ENCODE measurements at places on chromosomes 3 and 15. TPM values are rescaled to one million over a fixed set of nuclear protein-coding genes. Genes with fewer than 3 reads are reported as not detected.

DNA sequence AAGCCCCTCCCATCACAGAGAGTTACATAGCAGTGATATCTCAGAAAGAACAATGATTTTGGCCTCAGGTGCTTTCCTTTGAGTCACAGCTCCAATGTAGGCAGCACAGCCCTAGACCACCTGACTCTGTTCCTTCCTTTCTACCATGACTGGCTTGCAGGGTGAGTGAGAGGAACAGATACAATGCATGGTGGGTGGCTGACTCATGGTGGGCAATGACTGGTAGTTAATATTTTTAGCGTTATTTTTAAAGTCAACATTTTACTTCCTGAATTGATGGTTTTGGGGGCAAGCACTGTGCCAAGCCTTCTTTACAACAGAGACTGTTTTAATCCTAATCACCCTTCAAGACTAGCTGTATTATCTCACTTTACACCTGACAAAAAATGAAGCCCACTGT, 32.8 kb upstream of the ST3GAL6 start:
- H3K36me3 ChIP-seq: no peaks in the 10 kb centered on the region
- DNase-seq: no peak
- H3K27me3 ChIP-seq: no peaks in the 10 kb centered on the region
- H3K27ac ChIP-seq: no peak overlapping the region

DNA sequence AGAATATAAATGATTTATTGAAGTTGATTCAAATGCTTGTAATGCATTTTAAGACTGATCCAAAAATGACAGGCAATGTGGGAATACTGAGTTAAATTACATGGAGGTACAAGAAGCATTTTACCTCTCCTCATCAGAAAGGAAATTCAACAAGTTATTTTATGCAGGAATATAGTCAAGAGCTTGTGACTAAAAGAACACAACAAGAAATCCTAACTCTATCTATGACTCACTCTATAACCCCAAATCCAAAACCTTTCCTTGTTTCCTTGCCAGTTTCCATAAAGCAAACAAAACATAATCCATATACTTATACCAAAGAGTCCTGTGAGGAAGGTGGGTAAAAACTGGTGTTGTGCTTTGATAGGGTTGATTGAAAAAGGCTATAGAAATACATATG, 30.8 kb downstream of the SIN3A start:
- no peak overlapping the region for H3K27ac ChIP-seq
- DNase-seq: no peak
- no peak overlapping the region for H3K4me3 ChIP-seq

DNA sequence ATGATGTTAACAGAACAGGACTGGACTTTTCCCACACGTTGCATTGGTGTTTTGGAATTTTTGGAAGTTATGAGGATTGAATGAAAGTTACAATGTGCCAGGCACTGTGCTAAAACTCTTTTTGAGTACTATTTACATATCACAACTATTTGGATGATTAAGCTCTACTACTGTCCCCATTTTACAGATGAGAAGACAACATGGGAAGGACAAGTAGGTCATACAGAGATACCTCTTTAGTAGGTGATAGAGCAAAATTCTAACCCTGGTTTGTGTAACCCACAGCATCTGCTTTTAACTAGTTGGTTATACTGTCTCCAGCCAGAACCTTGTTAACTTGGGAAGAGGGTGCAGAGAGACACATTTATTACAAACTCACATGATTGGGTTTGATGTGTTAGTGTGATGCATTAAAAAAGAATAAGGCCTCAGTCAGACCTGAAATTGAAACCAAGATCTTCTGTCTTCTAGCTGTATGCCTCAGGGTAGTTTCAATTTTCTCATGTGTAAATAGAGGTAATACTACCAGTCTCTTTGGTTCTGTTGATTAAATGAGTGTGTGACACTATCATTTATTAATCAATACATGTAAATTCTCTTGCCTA, 1.4 kb downstream of the NDUFB4 start:
- H3K36me3 ChIP-seq: no peaks in the 10 kb centered on the region

GRCh38 chr3:42728056-42728455, 25.5 kb upstream of the HHATL start:
- DNase-seq: no peak
- no peaks in the 10 kb centered on the region for H3K4me1 ChIP-seq
- H3K36me3 ChIP-seq: no peaks in the 10 kb centered on the region
- no peaks in the 10 kb centered on the region for H3K27me3 ChIP-seq

DNA sequence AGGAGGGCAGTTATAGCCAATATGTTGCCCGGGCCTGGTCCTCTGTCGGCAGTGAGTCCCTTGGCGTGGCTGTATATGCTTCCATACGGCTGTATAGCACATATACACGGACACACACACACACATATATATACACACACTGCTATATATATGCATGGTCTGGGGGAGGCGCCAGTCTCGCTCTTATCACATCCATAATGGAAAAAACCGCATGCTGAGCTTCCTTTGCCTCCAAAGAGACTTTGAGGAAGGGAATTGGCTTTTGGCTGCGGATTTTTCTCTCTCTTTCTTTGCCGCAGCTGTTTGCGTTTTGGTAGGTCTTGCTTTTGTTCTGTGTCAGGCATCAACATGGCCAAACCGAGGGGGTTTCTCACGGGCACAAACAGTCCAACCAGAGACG, 11.3 kb upstream of the TMEM115 start:
- H3K4me1 ChIP-seq: no peaks in the 10 kb centered on the region
- no peak overlapping the region for H3K27ac ChIP-seq
- no peaks in the 10 kb centered on the region for H3K36me3 ChIP-seq
- no peak overlapping the region for H3K4me3 ChIP-seq

- H3K27me3 ChIP-seq: no peaks in the 10 kb centered on the region
- H3K36me3 ChIP-seq: no peaks in the 10 kb centered on the region
- H3K27ac ChIP-seq: no peak overlapping the region
These were observed 98.7 kb downstream of the RAP2B start for GRCh38 chr3:153260681-153261080.

DNA sequence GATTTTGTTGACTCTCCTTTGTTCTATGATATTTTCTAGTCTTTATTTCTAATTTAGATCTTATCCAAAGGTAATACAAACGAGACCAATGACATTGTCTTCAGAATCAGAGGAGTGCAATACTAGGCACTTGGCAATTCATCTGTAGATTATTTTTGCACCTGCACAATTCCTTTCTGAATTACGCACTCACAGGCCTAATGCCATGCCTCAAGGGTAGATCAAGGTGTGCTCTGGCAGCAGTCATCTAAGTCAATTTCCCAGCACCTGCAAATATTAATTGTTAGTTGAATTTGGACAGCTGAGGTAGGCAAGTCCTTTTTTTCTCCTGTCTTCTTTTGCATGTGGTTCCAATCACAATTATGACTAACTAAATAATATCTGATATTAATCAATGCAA, 653.2 kb downstream of the ROBO2 start:
- no peak overlapping the region for H3K4me3 ChIP-seq
- no peaks in the 10 kb centered on the region for H3K27me3 ChIP-seq
- no peak overlapping the region for H3K27ac ChIP-seq
- no peaks in the 10 kb centered on the region for H3K4me1 ChIP-seq

GRCh38 chr15:39188930-39189329, 391.9 kb upstream of the THBS1 start:
- no peak for DNase-seq
- no peaks in the 10 kb centered on the region for H3K27me3 ChIP-seq

DNA sequence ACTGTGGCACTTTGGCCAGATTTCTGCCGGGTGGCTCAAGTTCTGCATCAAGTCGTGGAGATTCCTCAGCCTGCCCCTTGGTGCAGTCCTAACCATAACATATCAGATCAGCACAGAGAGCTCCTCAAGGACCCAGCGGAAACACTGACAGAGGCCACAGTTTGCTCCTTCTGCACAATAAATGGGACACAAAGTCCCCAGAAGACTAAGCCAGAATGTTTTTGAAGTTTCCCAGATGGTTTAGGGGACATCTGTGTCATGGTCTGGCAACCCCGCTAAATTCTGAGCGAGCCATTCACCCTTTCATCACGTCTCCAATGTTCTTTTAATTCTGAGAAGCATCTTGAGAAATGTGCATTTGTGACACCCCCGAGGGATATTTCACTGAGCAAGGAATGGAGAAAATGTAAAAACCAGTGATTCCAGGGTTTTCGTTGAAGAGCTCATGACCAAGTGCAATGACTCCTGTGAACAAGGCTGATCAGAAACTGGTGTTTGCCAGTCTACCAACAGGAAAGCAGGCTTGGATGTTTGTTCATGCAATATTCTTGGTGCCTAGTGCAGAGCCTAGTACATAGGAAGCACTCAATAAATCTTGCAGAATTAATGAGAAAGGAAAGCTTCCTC, 64.8 kb upstream of the LMCD1 start:
- no peaks in the 10 kb centered on the region for H3K27me3 ChIP-seq
- no peak for DNase-seq
- H3K4me1 ChIP-seq: no peaks in the 10 kb centered on the region
- H3K36me3 ChIP-seq: no peaks in the 10 kb centered on the region

DNA sequence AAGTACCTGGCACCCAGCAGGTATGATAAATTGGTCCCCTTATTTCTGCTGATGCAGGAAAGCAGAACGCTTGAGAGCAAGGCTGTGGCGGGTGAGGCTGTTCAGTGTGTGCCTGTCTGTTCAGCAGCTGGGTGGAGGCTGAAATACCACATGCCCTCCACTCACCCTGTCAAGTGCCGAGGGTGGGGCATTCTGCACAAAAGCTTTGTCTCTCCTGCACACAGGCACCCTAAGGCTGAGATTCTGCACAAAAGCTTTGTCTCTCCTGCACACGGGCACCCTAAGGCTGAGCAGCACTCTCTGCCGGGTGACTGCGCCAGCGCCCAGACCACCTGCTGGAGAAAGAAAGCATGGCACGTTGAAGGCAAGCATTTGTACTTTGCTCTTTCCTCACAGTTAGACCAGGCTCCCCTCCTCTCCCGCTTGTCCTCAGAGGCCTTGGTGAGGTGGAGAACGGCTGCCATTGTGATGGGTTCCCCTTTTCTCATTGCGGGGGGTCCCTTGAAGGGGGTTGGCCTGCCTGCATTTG, 97.5 kb downstream of the BDH1 start:
- no peak for DNase-seq
- H3K36me3 ChIP-seq: no peaks in the 10 kb centered on the region
- no peaks in the 10 kb centered on the region for H3K4me1 ChIP-seq

DNA sequence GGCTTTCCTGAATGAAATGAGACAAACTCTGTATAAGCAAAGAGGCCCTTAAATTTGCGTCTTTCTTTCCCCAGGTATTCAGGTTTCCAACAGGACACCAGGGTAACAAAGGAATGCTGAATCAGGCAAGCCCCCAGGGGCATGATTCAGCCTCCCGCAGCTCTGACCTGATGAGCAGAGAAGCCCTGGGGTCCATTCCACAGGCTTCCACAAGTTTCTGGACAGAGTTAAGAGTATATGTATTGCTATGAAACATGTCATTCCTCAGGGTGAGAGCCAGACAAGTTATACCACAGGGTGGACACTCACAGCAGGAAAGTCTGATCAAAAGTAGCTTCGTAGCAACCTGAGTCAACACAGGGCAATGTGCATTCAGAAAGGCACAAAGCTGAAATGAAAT, 68.1 kb upstream of the CTNNB1 start:
- H3K27me3 ChIP-seq: no peaks in the 10 kb centered on the region
- no peaks in the 10 kb centered on the region for H3K36me3 ChIP-seq
- H3K4me1 ChIP-seq: no peaks in the 10 kb centered on the region
- no peak overlapping the region for H3K4me3 ChIP-seq

- no peak overlapping the region for H3K27ac ChIP-seq
- H3K4me1 ChIP-seq: no peaks in the 10 kb centered on the region
- no peaks in the 10 kb centered on the region for H3K36me3 ChIP-seq
- H3K4me3 ChIP-seq: no peak overlapping the region
- no peaks in the 10 kb centered on the region for H3K27me3 ChIP-seq
- DNase-seq: no peak
These were observed 48.4 kb upstream of the SEC22A start for GRCh38 chr3:123153125-123154019.

- no peaks in the 10 kb centered on the region for H3K27me3 ChIP-seq
- no peaks in the 10 kb centered on the region for H3K4me1 ChIP-seq
- no peak for DNase-seq
- no peak overlapping the region for H3K4me3 ChIP-seq
- no peaks in the 10 kb centered on the region for H3K36me3 ChIP-seq
- H3K27ac ChIP-seq: no peak overlapping the region
These were observed 25.5 kb downstream of the ZXDC start for GRCh38 chr3:126450219-126450618.

GRCh38 chr3:161270991-161271390, 49.9 kb downstream of the NMD3 start:
- no peak overlapping the region for H3K4me3 ChIP-seq
- no peaks in the 10 kb centered on the region for H3K36me3 ChIP-seq
- no peak overlapping the region for H3K27ac ChIP-seq
- no peaks in the 10 kb centered on the region for H3K4me1 ChIP-seq
- H3K27me3 ChIP-seq: no peaks in the 10 kb centered on the region

DNA sequence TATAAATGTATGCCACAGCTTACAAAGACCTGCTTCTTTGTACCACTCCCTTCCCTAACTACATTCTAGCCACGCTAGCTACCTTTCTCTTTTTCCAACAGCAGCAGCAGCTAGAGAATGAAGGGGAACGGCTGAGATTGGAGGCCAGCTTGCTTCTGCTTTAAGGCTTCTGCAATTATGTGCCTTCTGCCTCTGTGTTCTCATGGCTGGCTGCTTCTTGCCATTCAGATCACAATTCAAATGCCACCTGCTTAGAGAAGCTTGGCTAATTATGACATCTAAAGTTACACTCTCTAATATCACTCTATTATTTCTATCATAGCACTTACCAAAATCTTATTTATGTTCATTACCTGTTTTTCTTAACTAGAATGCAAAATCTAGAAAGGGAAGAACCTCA, 95.2 kb downstream of the RYK start:
- no peak overlapping the region for H3K27ac ChIP-seq
- H3K4me3 ChIP-seq: no peak overlapping the region
- DNase-seq: no peak
- H3K36me3 ChIP-seq: no peaks in the 10 kb centered on the region
- no peaks in the 10 kb centered on the region for H3K27me3 ChIP-seq

DNA sequence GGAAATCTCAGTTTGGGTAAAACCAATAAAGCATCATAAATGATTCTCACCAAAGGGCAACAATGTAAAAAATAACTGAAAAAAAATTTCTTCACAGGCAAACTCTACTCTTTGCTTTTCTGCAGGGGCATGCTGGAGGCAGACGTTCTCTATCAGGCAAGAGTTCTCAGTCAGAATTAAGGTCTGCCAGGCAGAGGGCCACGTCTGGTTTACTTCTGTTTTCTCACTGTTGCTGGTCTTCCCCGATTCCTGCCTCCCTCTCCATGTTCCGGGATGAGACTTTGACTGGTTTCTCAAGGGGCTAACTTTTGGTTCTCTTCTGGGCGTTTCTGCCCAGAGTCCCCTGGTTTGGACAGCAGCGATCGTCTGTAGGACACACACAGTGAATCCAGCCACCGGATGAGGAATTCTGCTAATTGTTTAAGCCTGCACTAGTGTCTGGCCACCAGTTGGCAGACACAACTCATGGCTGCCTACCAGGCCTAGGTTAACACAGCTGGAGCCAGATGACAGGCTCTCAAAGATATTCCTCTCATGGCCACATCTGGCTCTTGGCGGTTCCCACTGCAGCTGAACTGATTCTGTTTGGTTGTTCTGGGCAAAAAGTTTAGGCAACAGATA, 273.1 kb downstream of the FOXP1 start:
- H3K36me3 ChIP-seq: no peaks in the 10 kb centered on the region
- no peak for DNase-seq
- no peaks in the 10 kb centered on the region for H3K27me3 ChIP-seq

The TRIM71 gene
- total RNA-seq: not detected

The P2RY1 gene
- total RNA-seq: 19.7 TPM

The EPHB3 gene
- 9.4 TPM for total RNA-seq

The ST8SIA2 gene
- 4.1 TPM for total RNA-seq

Measured in uterus (tissue), 4 donors.